ENCODE measurements at places on chromosomes 12 and 14.

DNA sequence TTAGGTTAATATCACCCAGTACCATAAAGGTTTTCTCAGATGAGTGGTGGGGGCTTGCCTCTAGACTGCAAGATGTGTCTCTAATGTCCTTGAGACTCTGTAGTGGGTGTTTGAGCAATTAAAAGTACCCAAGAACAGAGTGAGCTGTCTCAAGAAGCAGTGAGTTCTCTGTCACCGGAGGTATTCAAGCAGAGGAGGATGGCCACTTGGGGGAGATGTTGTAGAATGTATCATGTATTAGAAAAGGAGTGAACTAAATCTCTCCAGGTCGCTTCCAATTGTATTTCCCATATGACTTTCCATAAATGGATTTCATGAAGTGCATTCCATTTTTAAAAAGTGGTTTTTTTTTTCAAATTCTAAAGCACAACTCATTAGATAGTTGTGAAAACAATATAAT lies 35.0 kb downstream of the SLC17A8 start:
- DNase-seq = no peak

DNA sequence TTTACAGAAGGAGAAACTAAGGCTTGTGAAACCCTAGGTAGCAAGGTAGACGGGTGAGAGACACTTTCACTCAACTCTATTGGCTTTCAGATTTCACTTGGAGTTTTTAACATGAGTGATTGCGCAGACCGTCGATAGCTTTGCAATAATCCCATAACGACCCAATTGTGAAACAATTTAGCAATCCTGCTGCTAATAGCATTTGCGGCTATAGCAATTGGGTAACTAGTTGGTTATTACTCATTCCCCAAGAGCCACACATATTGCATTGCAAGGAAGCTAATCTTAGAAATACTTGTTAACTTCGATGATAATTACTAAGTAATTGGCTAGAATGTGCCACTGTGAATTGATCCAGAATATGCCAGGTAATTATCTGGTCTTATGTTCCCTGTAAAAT lies 159.9 kb upstream of the NOS1 start:
- DNase-seq = no peak

- DNase-seq = no peak
These were observed 2.5 kb downstream of the USP44 start for GRCh38 chr12:95548539-95549391.

DNA sequence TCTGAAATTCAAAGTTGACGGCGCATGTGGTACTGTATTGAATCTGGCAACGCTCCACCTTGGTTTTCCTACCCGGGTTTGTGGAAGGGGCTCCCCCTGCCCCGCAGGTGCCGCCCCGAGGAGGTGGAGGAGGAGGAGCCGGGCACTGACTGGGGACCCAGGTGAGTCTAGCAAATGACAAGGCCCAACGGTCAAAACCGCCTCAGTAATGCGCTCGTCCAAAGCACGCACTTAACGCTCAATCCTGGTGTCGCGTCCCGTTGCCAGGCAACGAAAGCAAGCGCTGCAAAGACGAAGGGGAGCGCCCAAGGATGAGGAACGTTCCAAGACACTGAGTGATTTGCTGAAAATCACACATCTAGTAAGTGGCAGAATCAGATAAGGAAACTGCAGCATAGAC lies 24.0 kb upstream of the CLEC4E start:
- DNase-seq = no peak

DNA sequence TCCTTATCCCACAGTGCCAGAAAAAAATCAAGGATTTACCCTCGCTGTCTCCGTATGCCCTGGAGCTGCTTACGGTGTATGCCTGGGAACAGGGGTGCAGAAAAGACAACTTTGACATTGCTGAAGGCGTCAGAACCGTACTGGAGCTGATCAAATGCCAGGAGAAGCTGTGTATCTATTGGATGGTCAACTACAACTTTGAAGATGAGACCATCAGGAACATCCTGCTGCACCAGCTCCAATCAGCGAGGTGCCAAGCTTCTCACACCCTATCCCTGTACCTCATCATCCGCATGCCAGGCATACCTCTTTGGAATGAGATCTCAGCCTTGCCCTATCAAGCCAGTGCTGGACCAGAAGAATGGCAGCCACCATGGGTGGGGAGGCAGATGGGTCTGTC lies 19.2 kb downstream of the OAS2 start:
- DNase-seq = no peak

DNA sequence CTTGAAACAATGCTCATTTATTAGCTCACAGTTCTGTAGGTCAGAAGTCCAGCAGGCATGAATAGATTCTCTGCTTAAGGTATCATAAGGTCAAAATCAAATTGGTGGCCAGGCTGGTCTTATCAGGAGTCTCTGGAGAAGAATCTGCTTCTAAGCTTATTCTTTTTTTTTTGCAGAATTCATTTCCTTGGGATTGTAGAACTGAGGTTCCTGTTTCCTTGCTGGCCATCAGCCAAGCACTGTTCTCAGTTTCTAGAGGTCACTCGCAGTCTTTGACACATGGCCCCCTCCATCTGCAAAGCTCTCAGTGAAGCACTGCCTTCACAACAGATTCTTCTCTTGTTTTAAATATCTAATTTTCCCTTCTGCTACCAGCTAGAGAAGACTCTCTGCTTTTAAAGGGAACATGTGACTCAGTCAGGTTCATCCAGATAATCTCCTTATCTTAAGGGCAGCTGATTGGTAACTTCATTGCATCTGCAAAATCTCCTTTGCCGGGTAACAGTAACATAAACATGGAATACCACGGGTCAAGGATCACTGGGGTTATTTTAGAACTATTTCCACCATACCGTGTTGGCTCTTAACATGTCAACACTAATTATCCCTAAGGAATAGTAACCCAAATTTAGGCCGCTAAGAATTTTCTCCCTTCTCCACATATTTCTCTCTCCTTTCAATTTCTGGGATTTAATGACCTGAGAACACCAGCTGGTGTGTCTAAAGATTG lies 25.3 kb downstream of the RHOJ start:
- no peak for DNase-seq

- peak; percentile 58 for DNase-seq
These were observed 54.7 kb upstream of the OTOGL start for GRCh38 chr12:80044694-80045046.

DNA sequence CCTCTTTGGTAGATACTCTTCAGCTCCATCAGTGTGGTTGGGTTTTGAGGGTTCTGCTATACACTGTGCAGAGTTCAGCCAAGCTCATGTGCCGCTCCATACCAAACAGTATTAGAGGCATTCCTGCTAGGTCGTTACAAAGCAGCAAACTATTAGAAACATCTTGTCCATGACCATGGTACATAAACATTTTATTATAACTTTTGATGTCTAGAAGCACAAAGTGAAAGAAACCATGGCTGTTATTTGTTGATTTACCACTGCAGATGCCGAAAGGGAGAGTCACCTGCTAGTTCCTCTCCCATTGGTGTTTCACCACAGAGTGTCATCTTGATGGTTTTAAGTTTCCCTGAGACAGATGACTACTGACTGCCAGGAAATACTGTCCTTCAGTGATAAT lies 242.0 kb downstream of the ADAMTS20 start:
- peak; percentile 97 for DNase-seq

- no peak for DNase-seq
These were observed 20.6 kb upstream of the CPM start for GRCh38 chr12:68953536-68953935.

DNA sequence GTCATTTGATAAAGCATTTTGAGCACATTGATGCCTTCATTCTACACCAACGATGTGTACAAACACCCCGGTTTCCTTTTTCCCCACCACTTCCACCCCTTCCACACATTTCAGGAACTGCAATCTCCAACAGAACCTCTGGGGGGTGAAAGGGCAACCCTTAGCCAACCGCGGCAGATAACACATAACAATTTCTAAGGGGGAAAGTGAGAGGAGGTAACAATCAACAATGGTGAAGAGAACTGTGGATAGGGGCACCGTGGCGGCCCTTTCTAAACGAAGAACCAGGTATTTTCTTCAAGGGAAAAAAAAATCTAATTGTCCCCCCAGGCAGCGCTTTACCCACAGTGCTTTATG lies 1.1 kb downstream of the KITLG start:
- DNase-seq = no peak

DNA sequence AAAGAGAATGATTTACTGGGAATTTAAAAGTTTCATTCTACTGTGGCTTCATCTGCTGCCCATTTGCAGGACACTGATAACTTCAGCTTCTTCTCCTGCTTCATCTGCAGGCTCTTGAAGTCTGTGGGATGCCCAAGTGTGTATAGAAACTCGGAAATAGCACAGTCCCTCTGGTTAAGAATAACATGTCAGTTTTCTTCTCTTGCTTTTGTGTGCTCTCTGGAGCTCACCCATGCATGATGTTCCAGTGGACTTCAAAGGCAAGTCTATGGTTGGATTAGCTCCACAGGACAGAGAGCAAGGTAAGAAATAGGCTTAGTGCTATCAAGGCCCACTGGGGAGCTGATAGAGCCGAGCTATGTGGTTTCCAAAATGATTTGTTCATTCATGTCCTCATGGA lies 13.7 kb downstream of the RMST start:
- no peak for DNase-seq

GRCh38 chr14:39339003-39339402 lies 93.2 kb downstream of the FBXO33 start:
- no peak for DNase-seq

- DNase-seq = no peak
These were observed 24.1 kb downstream of the FLVCR2 start for GRCh38 chr14:75602503-75602902.

GRCh38 chr14:51208982-51209381 lies 31.1 kb upstream of the TMX1 start:
- no peak for DNase-seq

DNA sequence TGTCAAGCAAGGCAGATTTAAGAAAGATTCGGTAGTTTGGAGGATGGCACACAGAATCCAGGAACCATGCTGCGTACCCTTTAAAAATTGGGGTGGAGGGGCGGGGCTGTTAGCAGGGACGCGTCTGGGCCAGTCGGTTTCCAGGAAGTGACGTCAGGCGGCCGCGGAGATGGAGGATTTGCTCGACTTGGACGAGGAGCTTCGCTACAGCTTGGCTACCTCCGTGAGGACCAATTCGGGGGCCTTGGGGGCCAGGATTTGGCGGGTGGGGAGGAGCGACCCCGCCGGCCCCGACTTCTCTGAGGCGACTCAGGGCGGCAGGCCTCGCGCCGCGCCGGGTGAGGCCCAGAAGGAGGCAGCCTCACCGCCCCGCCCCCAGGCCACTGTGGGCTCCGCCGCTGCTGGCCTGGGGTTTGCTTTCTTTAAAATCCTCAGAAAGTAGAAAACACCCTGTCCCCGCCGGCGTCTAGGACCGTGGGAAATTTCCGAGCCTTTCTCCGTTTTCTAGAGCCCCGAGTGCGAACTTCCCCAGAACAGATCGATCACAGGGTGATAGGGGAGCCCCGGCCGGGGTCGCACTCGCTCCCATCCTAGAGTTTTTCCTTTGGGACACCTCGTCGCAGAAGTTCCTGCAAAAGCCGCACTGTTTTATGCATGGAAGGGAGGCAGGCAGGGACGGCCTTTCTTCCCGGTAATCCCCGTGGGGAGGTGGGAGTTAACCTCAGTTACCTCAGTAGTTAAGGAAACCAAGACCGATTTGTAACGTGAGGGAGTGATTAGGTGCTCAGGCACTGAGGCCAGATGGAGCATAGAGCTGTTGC lies at the start of gene IFT43:
TSS of gene IFT43 (plus strand) at position 146 of the 821 bp plus-strand sequence. CDS start at position 170, 24 bp downstream.
- DNase-seq = no peak

GRCh38 chr12:6213969-6214368 lies 13.8 kb downstream of the CD9 start:
- no peak for DNase-seq

GRCh38 chr14:100606687-100607610 lies 19.7 kb upstream of the BEGAIN start:
- DNase-seq = no peak

GRCh38 chr14:20969336-20969735 lies 14.0 kb downstream of the RNASE2 start:
- no peak for DNase-seq

GRCh38 chr12:52815676-52816588 lies 2.0 kb upstream of the KRT4 start:
- no peak for DNase-seq

DNA sequence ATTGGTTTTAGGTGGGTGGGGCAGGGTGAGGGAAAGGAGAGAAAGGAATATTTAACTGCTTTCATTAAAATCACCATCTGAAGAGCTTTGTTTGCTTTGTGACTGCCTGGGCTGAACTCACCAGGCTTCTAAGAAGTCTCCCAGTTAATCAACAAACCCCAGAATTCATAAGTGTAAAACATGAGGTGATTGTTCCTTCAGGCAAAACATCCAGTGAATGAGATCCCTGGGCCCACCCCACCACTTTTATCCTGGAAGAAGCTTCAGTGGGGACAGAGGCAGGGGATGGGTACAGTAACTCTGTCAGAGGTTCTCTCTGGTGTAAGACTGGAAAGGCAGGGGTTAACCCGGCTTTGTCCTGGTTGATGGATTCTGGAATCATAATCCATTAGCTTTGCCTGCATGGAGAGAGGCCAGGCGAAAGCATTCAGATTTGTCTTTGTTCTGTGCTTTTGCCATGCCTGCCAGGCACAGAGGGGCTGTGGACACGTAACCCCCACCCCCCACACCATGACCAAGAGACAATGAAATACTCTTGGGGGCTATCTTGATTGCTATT lies 16.7 kb downstream of the PDE1B start:
- DNase-seq = no peak

GRCh38 chr14:31970744-31971143 lies 106.4 kb upstream of the ARHGAP5 start:
- DNase-seq = no peak

- no peak for DNase-seq
These were observed 94.5 kb downstream of the MYRFL start for GRCh38 chr12:69919495-69919894.

DNA sequence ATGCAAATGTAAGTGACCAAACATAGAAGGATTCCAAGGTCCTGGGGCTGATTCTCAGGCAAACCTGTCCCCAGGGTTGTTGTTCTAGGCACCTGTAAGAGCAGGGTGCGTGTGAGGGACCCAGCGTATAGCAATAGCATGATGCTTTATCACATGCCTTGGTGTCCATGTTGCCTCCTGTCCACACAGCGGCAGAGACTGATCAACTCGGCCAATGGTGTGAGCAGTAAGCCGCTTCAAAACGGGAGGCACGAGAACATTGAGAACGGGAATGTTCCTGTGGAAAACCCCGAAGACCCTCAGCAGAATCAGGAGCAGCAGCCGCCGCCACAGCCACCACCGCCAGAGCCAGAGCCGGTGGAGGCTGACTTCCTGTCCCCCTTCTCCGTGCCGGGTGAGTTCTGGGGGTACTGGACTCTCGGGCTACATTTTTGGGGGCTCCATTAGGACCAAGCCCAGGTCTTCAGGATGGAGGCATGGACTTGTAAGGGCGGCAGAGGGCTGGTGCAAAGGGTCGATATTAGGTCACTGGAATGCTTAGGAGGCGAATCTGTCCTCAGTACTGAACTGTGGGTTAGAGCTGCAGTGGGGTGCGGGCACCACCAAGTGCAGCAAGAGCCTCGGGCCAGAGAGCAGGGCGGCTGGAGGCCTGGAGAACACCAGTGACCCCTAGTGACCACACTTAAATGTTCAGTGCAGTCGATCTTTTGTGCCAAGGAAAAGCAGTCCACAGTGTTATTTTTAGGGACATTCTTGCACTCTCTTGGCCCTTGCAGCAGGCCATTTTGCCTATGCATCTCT lies 57.2 kb upstream of the RIN3 start:
- peak; percentile 14 for DNase-seq

- DNase-seq = no peak
These were observed 237.3 kb downstream of the CCDC59 start for GRCh38 chr12:82120901-82121300.

Data from AG04449 (cell line).